ENCODE measurements at places on chromosomes 3 and 15.

DNA sequence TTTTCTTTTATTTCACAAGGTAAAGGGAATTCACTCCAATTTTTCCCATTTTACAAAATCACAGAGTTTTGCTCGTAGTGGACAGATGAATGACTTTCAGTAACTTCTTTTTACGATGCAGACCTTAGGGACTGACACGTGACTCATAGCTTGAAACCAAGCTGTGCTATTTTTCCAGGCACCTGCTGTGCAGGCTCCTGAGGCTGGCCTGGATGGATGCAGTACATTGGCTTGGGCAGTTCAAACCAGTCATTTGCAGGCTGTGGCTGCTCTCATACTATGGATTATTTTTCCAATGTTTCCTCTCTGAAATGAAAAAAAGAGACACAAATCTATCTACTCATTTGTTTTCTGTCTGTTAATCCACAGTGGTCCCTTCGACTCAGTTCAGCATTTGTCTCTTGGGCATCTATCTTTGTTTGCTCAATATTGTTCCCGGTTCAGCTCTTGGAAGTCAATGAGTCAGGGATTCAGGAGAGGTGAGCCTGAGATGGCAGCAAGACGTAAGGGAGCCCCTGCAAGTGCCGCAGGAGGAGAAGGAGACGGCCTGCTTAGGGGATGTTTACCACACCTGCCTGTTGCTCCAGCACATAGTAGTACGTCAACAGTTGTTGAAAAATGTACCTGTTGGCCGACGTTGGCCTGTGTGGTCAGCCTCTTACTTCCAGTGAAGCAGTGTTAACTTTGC is 92.8 kb downstream of the SV2B start:
- DNase-seq: no peak

DNA sequence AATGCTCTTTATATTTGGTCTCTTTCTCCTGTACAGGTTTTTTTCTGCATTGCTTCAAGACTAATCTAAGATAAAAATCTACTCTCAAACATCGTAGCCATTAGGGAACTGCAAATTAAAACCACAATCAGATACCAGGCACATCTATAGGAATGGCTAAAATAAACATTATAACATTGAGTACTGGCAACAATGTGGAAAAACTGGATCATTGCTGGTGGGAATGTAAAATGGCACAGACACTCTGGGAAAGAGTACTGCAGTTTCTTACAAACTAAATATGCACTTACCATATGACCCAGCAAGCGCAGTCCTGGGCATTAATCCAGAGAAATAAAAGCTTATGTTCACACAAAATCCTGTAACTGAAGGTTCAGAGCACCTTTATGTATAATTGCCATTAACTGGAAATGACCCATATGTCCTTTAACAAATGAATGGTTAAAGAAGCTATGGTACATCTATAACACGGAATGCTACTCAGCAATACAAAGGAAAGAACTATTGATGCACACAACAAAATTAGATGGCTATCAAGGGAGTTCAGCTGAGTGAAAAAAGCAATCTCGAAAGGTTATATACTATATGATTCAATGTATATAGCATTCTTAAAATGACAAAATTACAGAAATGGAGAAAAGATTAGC is 6.3 kb downstream of the ABCC5 start:
- no peak for DNase-seq

- no peak for DNase-seq
These were observed 885 bp downstream of the CDV3 start for GRCh38 chr3:133574260-133574881.

GRCh38 chr3:20236603-20237002 is 50.6 kb upstream of the SGO1 start:
- DNase-seq: no peak

- DNase-seq: no peak
These were observed 323.0 kb upstream of the SEMA6D start for GRCh38 chr15:47394286-47394809.

- no peak for DNase-seq
These were observed 152.6 kb downstream of the SCAPER start for GRCh38 chr15:76752549-76752948.

- no peak for DNase-seq
These were observed 9.1 kb upstream of the SYN2 start for GRCh38 chr3:11995120-11995519.

- DNase-seq: no peak
These were observed 256.5 kb upstream of the CBLB start for GRCh38 chr3:106125321-106125720.

DNA sequence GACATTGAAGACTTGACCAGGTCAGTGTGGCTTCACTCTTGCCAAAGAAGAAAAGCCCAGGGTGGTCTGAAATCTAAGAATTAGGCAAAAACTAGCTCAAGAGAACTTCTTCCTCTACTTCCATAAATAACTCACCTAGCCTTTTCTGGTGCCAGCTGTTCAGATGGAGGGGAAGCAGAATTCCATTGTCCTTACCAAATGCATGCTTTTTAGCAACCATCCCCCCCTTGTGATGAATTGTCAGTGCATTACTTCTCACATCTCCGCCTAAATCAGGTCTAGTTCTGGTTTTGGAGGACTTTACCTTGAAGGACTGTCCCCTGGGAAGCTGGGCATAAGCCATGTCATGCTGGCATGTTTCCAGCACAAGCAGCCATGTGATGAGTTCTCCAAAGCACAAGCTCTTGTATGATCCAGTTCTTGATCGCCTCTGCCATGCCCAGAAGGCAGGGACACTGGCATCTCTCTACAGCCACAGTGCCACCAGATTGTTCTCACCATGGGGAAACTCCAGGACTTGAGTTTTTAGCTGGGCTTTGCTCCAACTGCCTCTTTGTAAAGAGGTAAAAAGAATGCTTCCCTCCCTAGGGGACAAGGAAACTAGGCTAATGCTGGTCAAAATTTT is 96.4 kb upstream of the IL12A start:
- DNase-seq: no peak

DNA sequence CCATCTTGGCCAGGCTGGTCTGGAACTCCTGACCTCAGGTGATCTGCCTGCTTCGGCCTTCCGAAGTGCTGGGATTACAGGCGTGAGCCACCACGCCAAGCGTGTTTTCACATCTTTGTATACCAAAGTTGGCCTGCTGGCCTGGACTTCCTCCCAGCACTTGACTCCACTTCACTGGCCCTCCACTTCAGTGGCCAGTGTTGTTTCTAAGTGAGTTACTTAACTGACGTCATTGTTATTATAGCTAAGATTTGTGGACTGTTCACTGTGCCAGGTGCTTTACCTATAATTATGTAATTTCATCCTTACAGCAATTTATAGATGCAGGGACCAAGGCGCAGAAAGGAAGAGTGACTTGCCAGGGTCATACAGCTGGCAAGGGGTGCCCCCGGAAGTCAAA is 52.0 kb downstream of the HRH1 start:
- no peak for DNase-seq

DNA sequence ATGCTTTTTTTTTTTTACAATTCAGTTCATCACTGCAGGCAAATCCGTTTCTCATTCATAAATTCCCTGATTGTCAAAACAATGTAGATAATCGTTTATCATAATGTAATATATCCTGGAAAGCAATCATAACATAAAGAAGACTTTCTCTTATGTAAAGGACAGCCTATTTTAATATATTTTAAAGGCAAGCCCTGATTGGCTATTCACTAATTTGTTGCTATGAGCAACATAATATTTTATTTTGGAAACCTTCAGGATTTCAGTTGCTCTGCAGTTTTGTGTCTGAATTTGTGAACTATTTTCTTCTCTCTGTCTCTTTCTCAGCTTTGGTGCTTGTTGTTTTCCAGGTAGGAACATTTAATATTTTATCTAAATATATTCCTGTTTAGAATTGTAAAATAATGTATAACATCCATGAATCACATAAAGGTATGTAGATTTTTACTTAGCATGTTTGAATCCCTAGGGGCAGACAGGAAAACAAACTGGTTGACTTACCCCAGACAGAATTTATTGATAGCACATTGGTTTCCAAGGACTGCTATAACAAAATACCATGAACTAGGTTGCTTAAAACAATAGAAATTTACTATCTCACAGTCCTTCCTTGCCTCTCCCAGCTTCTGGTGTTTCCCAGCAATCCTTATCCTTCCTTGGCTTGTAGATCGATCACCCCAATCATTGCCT is 253.5 kb downstream of the CDIN1 start:
- no peak for DNase-seq

DNA sequence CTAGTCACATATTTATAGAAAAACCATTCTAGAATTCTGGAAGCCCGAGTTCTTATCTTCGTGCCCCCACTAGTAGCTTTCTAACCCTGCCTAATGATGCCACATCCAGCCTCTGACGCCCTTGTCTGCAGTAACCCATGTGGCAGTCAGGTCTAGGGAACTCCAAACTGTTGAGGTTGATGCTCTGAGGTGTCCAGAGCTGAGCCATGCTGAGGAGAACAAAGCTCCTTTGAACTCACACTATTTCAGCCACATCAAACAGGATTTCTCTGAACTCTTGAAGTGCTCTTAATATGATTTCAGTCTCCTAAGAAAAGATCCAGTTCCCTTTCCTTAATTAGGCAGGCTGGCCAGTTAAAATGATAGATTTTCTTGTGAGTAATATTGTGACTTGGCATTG is 150.5 kb upstream of the ST8SIA2 start:
- no peak for DNase-seq

- DNase-seq: no peak
These were observed 124.9 kb downstream of the LRRK1 start for GRCh38 chr15:101043911-101044624.

GRCh38 chr3:16841041-16841753 is 43.6 kb upstream of the PLCL2 start:
- no peak for DNase-seq

- no peak for DNase-seq
These were observed 58.5 kb downstream of the CEP63 start for GRCh38 chr3:134544316-134544715.

- DNase-seq: no peak
These were observed 3.5 kb downstream of the PDE8A start for GRCh38 chr15:84985158-84985557.

DNA sequence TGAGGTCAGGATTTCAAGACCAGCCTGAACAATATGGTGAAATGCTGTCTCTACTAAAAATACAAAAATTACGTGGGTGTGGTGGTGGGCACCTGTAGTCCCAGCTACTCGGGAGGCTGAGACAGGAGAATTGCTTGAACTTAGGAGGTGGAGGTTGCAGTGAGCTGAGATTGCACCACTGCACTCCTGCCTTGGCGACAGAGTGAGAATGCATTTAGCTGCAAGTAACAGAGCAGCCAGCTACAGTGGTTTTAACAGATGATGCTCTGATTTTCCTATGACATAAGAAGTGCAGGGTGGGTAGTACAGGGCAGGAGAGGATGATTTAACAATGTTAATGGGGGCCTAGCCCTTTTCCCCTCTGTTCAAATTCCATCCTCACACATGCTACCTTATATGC is 267.9 kb downstream of the RPLP1 start:
- DNase-seq: no peak

- DNase-seq: no peak
These were observed 56.0 kb downstream of the CCDC66 start for GRCh38 chr3:56613016-56613415.

DNA sequence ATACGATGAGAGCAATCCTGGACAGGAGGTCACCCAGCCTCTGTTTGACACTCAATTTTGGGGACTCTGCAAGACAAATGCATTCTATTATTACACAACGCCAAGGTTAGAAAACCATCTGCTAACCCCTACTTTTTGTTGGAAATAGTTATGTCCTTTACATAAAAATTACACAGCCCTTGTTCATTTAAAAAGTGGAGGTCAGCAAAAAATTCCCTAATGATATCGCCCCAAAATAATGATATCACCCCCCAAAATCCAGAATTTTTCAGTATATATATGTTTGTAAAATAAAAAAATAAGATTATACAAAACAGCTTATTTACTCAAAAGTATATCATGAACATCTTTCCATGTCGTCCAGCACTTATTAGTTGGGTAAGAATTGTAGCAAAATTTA is 11.4 kb downstream of the ROPN1 start:
- DNase-seq: no peak

DNA sequence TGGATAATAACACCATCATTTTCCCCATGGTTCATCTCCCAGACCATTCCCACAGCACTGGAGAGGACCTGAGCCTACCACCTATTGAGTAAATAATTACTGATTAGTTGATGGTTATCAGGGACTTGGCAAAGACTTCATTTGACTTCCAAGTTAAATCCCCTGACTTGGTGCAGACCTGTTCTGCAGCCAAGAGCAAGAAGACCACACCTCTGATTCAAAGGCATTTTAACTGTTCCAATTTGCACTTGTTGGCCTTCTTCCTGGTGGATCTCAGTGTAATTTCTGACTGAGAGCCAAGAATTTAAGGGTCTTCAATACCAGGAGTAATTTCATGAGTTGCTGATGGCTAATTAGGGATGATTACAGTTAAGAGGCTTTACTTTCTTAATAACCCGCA is 24.0 kb downstream of the THSD4 start:
- no peak for DNase-seq

DNA sequence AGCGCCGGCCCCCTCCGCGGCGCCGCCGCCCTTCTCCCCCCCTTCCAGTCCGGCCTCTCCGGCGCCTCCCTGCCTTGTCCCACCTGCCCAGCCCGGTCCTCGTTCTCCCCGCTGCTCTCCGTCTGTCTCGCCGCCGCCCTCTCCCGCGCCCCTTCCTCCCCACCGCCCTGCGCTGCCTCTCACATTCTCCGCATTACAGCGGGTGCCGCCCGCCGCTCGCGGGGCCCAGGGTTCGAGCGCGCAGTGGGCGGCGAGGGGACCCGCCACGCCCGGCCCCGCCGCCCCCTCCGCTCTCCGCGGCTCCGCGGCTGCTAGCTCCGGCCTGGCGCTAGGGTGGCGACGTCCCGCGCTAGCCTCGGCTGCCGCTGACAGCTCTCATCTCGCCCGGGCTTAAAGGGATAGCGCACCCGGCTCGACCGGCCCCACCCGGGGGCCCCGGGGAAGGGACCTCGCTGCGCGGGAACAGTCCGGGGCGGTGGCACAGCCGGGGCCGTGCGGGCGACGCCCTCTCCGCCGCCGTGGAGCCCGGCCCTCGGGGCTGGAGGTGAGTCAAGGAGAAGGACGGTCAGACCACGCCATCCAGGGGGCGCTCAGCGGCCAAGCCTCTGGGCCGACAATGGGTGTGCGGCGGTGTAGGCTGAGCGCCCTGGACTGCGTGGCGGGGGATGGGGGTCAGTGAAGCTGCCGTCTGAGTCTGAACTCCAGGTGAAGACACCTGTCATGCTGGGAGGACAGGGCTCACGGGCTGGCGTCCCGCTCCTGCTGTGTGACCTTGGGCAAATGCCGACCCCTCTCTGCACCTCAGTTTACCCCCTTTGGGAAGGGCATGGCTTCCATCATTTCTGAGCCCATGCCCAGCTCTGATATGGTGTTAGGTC is 187.4 kb upstream of the LINGO1 start:
- DNase-seq: no peak

GRCh38 chr15:44092221-44092620 is 102.8 kb downstream of the FRMD5 start:
- no peak for DNase-seq

Measured in HS-27A (cell line).